ENCODE measurements at places on chromosomes 4 and X. TPM values are rescaled to one million over a fixed set of nuclear protein-coding genes. Genes with fewer than 3 reads are reported as not detected.

Gene ARX
- not detected for polyA plus RNA-seq

Gene GUCY1A1
- polyA plus RNA-seq, result 0.88 TPM

Gene SLC9B1
- 1.5 TPM for polyA plus RNA-seq

Gene SMIM10
- 0.14 TPM for polyA plus RNA-seq

GRCh38 chrX:22320236-22320873 lies 47.6 kb downstream of the CBLL2 start:
- no peaks in the 10 kb centered on the region for H3K36me3 ChIP-seq
- DNase-seq, result no peak
- H3K4me1 ChIP-seq, result no peaks in the 10 kb centered on the region

GRCh38 chrX:43269201-43269600 lies 386.9 kb upstream of the MAOA start:
- no peak for DNase-seq
- H3K27ac ChIP-seq, result no peak overlapping the region
- no peak overlapping the region for H3K4me3 ChIP-seq
- no peaks in the 10 kb centered on the region for H3K27me3 ChIP-seq
- no peaks in the 10 kb centered on the region for H3K36me3 ChIP-seq

DNA sequence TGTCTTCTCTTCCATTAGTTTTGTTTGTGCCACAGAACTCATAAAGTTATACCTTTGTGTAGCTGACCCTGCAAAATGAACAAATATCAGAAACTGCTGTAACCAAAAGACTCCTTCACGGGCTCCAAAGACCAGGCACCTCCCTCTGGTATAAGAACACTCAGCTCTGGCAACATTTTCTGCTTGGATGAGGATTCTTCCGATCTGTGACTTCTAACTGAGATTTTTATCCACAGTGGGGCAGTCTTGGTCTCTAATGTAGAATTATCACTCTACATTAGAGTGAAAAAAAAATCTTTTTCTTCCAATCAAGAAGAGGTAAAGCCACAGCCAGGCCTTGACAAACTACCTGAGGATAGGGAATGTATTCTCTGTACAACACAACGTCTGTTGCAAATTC lies 38.5 kb upstream of the PRSS48 start:
- H3K4me3 ChIP-seq, result no peak overlapping the region
- no peaks in the 10 kb centered on the region for H3K4me1 ChIP-seq
- H3K27me3 ChIP-seq, result no peaks in the 10 kb centered on the region
- no peak overlapping the region for H3K27ac ChIP-seq
- no peak for DNase-seq

DNA sequence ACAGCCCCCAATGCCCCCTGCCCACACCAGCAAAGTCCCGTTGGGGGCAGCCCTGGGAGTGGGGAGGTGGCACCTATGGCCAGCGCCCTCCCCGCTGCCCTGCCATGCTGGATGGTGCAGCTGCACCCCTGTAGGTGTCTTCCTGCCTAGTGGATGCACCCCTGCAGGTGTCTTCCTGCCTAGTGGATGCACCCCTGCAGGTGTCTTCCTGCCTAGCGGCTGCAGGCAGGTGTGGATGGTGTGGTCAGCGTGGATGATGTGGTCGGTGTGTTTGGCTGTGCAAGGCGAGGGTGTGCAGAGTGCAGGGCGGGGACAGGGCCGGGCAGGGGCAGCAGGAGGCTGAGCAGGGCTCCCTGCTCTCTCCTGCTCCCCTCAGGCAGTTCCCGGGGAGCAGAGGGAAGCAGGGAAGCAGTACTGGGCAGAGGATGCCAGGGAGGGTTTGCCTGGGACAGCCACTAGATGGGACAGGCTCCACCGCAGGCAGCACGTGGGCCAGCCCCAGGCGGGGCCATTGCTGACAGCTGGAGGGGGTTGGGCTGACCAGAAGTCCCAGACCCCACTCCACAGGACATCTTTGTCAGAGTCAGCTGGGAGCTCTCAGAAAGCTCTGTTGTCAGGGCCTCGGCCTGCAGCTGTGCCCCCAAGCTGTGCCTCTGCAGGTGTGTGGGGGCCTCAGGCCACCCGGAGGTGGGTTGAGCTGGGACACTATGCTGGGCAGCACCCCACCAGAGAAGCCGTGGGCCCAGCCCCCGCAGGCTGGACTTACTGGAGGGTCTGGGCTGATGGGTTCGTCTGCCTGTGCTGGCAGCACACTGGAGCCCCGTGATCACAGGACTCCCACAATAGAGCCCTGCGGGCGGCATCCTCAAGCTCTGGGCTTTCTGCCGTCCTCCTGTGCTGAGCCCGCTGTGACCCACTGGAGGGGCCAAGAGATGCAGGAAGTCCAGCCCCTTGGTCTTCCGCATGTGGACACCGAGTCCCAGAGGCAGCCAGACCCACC lies 23.7 kb downstream of the DOK7 start:
- no peaks in the 10 kb centered on the region for H3K36me3 ChIP-seq
- peaks cover 6% of the 10 kb centered on the region for H3K4me1 ChIP-seq
- no peaks in the 10 kb centered on the region for H3K27me3 ChIP-seq
- H3K4me3 ChIP-seq, result no peak overlapping the region
- DNase-seq, result no peak
- H3K27ac ChIP-seq, result no peak overlapping the region

DNA sequence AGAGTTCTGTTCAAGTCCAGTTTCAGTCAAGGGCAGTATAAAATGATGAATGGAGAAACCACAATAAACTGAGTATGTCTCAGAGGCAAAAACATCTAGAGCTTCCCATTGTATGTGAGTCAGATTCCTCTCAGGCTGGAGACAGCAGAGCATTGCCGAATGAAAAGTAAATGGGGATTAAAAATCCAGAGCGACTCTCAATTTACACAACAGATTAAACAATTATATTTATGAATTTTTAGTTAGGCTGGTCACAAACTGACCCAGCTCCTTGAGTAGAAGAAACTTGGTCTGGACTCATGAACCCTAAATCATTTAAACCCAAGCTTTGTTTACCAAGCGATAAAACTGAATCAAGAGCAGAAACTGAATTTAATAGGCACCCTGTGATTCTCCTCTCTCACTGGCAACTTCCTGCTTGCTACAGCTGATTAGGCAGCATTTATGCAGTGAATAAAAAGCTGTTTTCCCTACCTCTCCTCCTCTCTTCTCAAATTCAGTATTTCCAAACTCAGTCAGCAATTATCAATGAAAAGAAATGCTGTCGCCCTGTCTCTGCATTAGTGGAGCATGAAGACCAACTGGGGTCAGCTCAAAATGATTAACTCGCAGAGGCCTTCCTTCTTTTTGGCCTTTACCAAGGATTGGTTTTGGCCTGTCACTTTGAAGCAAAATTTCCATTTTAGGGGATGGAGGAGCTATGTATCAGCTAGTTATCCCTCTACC lies 568.0 kb downstream of the PDHA2 start:
- H3K27me3 ChIP-seq, result no peaks in the 10 kb centered on the region
- H3K27ac ChIP-seq, result no peak overlapping the region
- no peak for DNase-seq
- no peaks in the 10 kb centered on the region for H3K4me1 ChIP-seq

- no peaks in the 10 kb centered on the region for H3K4me1 ChIP-seq
- no peaks in the 10 kb centered on the region for H3K36me3 ChIP-seq
- no peaks in the 10 kb centered on the region for H3K27me3 ChIP-seq
- no peak overlapping the region for H3K4me3 ChIP-seq
Measured at GRCh38 chr4:3857269-3857926, 91.2 kb downstream of the ADRA2C start.

GRCh38 chr4:14434916-14435315 lies 567.4 kb upstream of the CPEB2 start:
- H3K4me1 ChIP-seq, result no peaks in the 10 kb centered on the region
- H3K27ac ChIP-seq, result no peak overlapping the region
- no peak overlapping the region for H3K4me3 ChIP-seq
- H3K27me3 ChIP-seq, result no peaks in the 10 kb centered on the region
- no peaks in the 10 kb centered on the region for H3K36me3 ChIP-seq
- no peak for DNase-seq

DNA sequence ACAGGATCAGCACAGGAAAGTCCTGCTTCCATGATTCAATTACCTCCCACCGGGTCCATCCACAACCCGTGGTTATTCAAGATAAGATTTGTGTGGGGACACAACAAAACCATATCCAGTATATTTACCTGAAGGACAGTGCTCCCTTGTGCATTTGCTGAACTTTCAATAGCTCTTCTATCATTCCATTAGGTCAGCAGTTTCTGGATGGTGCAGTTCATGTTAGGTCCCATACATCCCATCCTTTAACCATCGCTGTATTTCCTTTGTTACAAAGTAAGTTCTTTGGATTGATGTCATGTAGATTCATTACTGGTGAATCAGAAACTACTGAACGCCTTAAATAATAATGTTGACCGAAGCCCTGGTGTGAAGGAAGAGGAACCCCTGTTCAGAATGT lies 775.9 kb downstream of the TRIML1 start:
- no peak overlapping the region for H3K27ac ChIP-seq
- no peak for DNase-seq
- H3K4me3 ChIP-seq, result no peak overlapping the region
- no peaks in the 10 kb centered on the region for H3K4me1 ChIP-seq
